ENCODE measurements at places on chromosomes 4 and X.
A peak's percentile ranks its signal among the peaks of the same experiment; 100 is the strongest.

DNA sequence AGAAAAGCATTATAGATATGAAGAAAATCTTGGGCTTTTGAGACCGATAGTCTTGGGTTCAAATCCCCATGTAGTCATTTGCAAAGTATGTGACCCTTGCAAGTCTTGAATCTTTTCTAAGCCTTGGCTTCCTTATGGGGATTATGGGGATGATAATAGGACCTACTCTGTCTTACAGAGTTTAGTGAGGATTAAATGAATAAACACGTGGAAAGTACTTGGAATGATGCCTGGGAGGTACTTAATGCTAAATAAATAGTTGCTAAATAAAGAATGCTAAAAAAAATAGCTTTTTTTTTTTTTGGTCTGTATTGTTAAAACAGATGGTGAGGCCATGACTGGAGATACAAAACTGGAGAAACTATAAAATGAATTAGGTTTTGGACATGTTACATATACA is 292.7 kb downstream of the GPAT3 start:
- no peak for DNase-seq

DNA sequence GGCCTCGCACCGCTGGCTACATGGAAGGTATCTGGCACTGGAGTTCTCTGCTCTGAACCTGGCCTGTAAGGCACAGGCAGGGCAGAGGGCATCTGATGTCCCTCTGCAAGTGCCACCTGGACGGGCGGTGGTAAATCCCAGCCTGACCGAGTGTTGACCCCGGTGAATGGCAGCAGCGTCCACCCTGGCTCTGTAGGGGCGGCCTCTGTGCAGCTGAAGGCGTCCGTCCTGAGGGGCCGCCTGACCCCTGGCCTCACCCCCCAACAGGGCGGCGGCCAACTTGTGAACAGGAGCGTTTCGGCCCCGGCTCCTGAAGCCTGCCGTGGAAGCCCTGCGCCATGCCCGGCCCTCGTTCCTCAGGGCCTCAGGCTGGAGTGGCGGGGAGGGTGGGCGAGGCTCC is 51.4 kb downstream of the CPZ start:
- DNase-seq, result no peak

- no peak for DNase-seq
These were observed 24.5 kb downstream of the RBMX start for GRCh38 chrX:136856050-136856449.

GRCh38 chrX:149908308-149908707 is 21.1 kb upstream of the HSFX4 start:
- DNase-seq, result no peak

DNA sequence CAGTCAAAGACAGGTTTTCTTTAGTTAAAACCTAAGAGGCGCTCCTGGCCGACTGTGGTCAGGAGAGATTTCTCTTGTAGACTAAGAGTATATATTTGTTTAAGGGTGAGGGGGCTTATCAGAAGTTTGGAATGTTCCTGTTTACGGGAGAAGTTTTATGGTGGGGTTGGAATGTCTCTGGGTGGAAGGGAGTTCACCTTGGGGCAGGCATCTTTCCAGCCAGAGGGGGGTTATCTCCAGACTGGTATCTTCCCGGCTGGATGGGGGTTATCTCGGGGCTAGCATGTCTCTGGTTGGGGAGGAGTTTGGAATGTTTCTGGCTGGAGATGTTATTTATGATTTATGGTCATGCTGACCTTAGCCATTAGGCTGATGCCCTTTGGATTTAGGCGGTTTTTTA is 116.0 kb downstream of the COX7B2 start:
- DNase-seq, result no peak

GRCh38 chr4:29153642-29154041 is 1566.5 kb upstream of the PCDH7 start:
- no peak for DNase-seq

GRCh38 chr4:143286701-143287571 is 49.7 kb upstream of the GAB1 start:
- DNase-seq, result no peak

DNA sequence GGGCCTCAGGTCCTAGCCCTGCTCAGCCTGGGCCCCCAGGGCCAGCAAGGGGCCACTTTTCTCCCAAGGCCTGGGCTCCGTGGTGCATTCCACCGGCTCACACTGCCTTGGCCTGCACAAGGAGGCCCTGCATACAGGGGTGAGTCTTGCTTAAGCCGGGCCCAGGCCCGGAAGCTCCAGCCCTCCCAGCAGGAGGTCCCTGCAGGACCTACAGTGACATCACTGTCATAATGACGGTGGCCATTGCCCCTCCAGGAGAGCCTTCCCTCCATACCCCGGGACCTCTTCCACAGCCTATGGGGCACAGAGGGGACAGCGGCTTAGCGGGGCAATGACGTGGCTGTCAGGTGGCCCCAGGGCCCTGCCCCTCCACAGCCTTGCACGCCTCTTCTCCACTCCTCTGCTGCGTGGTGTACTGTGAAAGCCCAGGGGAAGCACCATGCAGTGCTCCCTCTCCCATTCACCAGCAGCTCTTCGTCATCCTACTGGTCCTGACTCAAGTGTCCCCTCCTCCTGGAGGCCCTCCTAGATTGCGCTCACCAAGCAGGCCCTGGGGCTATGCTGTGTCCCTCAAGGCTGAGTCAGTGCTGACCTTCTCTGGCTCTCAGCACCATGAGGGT is 32.3 kb upstream of the AFAP1 start:
- no peak for DNase-seq

- DNase-seq, result peak; percentile 82
These were observed 46.6 kb downstream of the MAP7D3 start for GRCh38 chrX:136204571-136204970.

GRCh38 chr4:80295826-80296225 is 29.4 kb downstream of the FGF5 start:
- DNase-seq, result no peak

DNA sequence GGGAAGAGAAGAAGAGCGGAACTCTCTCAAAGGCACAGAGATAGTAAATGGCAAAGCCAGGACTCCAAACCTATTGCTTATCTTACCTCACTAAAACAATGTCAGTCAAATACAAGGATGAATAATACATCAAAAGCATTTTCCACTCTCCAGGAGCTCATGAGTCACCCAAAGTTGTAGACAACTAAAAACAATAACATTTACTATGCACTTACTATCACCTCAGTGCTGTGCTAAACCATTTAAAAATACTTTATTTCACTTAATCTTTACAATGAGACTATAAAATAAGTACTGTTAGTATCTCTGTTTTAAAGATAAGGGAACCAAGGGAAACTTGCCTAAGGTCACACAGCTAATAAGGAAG is 163.2 kb upstream of the SPANXC start:
- no peak for DNase-seq

DNA sequence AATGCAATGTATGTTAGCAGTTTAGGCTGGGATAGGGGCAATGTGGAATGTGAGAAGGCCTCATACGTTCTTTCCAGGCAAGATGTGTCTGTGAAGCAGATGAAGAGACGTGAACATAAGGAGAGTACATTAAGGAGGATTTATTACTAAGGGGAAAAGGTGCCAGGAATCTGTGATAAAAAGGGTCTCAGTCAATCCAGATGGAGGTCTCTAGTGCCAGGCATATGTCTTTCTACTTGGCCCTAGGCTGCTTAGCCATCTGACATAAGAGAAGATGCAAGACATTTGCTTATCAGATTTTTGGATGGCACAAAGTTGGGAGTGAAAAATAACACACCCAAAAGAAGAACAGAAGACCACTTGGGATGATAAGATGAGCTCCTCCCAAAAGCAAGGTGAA is 93.0 kb upstream of the PRKG2 start:
- no peak for DNase-seq

- no peak for DNase-seq
These were observed 16.9 kb upstream of the LRBA start for GRCh38 chr4:151031831-151032605.

- no peak for DNase-seq
These were observed 66.7 kb upstream of the NDUFC1 start for GRCh38 chr4:139368998-139369397.

DNA sequence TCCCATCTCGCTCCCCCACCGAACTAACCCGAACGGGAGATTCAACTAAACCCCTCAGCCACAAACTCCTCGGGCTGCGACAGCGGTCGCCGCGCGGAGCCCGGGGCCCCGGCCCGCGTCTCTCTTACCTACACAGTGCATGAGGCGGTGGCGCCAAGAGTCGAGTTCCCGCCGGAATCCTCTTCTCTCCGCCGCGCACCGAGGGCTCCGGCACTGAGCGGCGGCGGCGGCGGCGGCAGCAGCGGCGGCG is 160 bp downstream of the LCORL start:
- DNase-seq, result no peak

GRCh38 chrX:47707031-47707780 is 48.2 kb upstream of the UXT start:
- DNase-seq, result no peak

DNA sequence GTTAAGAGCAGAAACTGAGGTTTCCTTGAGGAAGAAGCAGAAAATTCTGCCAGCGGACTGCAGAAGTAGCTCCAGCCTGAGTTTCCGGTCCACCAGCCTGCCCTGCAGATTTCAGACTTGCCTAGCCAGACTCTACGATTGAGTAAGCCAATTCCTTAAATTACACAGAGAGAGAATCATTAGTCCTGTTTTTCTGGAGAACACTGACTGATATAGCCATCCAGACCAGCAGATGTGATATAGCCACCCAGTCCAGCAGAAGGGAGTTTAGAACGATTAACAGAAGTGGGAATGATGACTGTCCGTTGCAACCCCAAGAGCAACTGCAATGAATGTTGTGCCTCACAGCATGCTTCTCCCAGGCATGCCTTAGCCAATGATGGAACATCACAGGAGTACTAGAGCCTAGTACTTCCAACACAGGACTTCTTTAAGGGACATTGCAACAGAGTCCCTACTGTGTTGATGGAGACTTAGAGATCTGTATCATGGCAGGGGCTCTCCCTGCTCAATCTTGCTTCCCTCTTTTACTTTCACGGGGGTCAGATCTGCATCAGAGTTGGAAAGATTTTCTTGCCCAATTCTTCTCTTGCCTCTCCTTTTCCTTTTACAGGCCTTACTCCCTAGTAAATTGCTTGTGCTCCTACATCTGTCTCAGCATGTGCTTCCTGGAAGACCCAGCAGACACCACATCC is 264.6 kb upstream of the CLNK start:
- DNase-seq, result no peak

DNA sequence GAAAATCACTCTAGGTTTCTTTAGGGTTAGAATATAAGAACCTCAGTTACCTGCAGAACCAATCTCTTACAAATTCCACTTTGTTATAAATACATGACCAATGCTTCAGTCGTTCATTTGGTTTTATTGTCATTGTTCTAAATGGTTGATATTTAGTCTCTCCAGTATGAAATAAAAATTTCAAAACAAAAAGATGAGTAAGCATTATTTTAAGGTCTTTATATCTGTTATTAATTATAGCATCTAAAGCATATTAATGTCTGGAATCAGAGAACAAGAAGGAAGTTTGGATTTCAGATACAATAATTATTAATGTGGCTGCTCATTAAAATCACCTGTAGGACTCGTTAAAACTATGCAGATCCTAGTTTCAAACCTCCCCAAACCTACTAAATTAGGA is 265.4 kb upstream of the CXorf51A start:
- no peak for DNase-seq

DNA sequence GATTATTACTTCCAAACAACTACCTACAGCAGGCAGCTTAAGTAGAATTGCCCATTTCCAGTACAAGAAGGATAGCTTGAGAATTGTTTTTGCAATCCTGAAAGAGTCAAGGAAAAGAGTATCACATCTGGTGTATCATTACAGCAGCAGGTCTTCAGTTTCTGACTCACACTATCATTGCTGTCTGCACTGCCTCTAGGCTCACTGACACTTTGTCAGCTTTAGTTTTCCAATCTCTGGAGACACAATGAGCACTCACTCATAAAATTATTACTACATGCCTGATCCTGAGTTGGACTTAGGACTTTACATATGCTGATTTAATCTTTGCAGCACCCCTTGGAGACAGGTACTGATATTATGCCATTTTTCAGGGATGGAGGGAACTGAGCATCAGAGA is 244.6 kb upstream of the BOD1L1 start:
- no peak for DNase-seq

GRCh38 chr4:16334601-16335000 is 108.3 kb upstream of the TAPT1 start:
- DNase-seq, result no peak

- DNase-seq, result no peak
These were observed 333.8 kb upstream of the TENM3 start for GRCh38 chr4:181909368-181909767.

- DNase-seq, result no peak
These were observed 34.7 kb upstream of the CYP2U1 start for GRCh38 chr4:107896646-107897045.

DNA sequence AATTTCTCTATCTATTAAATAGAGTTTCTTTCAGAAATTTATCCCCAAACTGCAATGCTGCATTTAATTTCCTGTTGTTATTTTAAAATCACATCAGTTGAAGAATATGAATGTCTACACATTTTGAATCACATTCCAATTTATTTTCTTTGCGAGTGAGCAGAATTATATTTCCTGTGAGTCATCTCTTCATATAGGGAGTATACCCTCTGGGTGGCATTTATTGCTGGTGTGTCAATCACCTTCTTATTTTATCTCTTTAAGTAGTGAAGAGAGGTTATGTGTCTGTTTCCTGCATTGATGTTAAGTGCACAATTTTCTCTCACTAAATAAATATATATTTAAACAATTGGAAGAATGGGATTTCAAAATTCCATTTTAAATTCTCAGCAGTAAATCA is 511.0 kb upstream of the ATOH1 start:
- DNase-seq, result no peak

- no peak for DNase-seq
These were observed 240.7 kb downstream of the IQCM start for GRCh38 chr4:149574971-149575370.

- no peak for DNase-seq
These were observed 30.3 kb downstream of the SLC10A6 start for GRCh38 chr4:86818841-86819240.

GRCh38 chr4:85573270-85573669 is 98.3 kb downstream of the ARHGAP24 start:
- DNase-seq, result no peak

DNA sequence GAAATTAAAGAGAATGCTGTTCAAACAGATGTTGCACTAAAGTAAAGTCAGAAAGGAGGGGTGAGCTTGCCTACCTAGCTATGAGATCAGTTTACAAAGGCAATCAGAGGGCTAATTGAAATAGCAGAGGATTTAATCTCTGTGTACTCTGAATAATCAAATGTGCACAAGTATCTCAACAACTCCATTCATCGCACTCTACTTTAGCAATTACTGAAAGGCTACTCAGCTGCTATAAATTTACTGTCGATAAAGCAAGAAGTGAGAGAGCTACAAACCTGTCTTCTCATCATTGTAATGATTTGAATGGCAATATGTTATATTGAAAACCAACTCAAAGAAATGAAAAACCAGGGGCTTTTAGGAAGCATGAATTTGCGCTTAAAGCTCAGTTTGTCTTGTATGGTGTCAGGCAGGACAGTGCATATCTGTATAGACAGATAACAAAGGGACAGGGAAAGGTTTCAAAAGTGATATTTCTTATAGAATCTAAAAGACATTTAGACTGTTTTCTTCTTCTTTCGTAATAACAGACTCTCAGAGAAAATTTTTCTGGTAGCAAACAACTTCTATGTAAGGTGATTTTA is 34.8 kb downstream of the GC start:
- DNase-seq, result no peak

Data from CD4-positive, alpha-beta T cell treated with Interleukin-4 for 4 hours (primary cell).